ENCODE measurements at places on chromosomes 1 and 21.
A peak's percentile ranks its signal among the peaks of the same experiment; 100 is the strongest.

DNA sequence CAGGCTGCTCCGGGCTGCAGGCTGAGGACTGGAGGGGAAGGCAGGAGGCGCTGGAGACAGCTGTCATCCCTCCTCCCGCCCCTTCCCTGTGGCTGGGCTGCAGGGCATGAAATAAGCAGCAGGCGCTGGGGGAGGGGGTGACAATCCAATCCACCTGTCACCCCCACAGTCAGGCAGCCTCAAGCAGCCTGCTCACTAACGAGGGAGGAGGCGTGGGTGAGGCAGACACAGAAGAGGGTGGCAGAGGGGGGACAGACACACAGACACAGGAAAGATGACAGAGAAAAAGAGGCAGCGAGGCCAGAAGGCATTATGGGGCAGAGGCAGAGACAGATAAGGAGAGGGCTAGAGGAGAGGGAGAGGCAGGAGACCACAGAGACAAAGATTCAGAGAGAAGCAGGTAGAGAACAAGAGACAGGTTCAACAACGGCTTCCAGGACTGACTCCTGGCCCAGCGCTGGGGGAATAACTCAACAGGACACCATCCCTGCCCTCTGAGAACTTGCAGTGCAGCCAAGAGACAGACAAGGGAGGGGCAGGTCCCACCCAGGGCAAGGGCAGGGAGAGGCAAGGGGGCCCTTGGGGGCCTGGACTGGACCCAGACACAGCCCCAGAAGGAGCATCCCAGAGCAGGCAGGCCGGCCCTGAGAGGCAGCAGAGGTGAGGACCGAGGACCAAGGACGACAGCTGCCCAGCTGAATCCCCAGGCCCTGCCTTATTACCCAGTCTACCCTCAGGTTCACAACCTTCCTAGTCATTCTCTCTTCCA is 11.2 kb downstream of the MEF2D start:
- no peak for DNase-seq

- no peak for DNase-seq
Measured at GRCh38 chr1:158931055-158931737, at the start of gene PYHIN1. PYHIN1 (plus strand) TSS chr1:158931552; CDS start chr1:158936911, 5,359 bp downstream.

DNA sequence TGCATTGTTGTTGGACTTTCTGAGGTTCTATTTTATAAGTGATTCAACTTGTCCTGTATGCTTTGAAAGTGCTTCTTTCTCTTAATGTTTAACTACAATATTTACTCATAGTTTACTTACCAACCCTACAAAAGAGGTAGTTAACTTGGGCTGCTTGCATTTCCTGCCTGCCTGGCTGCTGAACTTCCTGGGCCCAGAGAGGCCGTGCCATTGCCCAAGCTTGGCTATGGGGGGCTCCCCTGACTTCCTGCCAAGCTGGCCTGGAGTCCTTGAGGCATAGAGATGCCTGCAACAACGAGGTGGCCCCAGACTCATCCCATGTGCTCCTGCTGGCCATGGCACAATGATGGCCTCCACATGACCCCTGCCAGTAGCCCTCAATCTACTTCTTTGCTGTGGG is 361.6 kb upstream of the PLD5 start:
- DNase-seq = no peak

- no peak for DNase-seq
Measured at GRCh38 chr1:21469581-21469980, 29.6 kb downstream of the NBPF3 start.

- DNase-seq = no peak
Measured at GRCh38 chr1:158686111-158687009, at the start of gene SPTA1. SPTA1 (minus strand) TSS chr1:158686715; CDS start chr1:158686517, 198 bp downstream.

- no peak for DNase-seq
Measured at GRCh38 chr1:54137534-54138061, 15.2 kb downstream of the CDCP2 start.

- no peak for DNase-seq
Measured at GRCh38 chr1:12275370-12275769, 45.5 kb downstream of the VPS13D start.

DNA sequence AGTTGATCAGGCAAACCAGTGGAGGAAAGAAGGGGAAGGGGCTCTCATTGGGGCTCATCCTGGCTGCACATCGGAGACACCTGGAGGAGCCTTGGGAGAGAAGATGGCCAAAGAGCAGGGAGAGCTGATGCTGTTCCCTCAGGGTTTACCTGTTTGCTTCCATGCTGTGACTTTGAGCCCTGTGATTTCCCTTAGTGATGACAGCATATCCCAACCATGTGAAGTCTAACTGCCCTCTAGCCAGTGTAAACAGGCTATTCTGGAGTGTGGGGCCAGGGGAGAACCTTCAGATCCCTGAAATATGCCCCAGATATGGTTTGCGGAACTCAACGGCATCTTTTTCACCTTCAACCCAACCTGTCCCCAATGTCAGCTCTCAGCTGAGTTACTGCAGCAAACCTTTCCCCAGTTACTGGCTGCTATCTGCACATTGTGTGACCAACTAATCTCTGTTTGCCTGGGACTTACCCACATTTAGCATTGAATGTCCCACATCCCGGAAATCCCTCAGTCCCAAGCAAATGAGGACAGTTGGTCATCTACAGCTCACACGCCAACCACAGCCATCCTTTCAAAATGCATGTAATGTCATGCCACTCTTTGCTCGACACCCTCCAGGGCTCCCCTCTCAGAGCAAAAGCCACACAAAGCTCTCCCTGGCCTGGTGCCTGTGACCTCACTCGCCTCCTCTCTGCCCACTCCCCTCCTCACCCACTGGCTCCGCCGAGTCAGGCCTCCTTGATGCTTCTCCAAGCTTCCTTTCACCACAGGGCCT is 242.3 kb downstream of the KCNJ6 start:
- DNase-seq = no peak

DNA sequence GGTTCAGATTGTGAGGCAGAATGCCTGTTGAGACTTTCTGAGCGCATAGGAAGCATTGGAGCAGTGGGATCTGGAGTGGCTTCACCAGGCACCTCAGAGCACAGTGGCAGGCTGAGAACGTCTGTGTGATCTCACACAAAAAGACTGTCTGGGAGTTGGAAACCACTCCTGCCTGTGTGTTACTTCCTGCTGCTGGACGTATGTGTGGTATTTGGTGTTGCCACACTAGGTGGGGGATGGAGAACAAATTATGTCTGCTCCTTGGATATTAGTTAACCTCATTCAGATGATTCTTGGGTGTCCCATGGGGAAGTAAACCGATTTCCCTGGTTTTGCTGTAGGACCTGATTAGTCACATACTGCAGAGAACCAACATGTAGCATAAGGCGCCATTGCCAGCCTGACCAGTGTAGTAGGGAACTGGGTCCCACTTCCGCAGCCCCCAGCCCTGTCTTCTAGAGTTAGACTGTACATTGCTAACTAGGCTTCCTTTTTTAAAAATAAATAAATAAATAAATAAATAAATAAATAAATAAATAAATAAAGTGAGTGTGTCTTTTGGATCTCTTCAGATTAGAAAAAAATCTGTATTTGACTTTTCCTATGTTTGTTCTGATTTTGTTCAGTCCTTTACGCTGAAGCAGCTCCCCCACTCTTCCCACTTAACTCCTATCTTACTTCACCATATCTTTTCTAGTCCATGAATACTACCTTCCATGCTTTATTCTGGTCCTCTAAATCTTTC is 26.9 kb downstream of the UCK2 start:
- DNase-seq = peak; percentile 52

DNA sequence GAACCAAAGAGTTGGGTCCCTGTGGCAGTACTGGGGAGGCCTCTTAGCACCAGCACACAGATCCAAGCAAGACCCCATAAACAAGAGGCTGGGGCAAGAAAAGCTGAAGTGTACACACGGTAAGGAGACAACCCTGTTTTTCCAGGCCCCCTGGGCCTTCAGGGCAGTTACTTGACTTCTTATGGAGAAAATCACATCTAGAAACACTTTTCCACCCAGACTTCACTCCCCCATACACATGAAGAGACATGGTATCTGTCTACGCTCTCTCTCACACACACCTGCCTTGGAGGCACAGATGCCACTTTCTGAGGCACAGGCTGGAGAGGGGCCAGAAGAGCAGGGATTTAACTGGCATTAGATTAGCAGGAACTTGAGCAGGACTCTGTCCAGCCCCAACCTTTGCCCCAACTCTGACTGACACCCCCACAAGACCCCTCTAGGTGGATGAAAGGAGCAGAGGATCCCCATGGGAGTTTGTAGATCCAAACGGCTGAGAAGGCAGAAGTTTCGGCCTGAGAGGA is 2.2 kb downstream of the CERS2 start:
- no peak for DNase-seq

DNA sequence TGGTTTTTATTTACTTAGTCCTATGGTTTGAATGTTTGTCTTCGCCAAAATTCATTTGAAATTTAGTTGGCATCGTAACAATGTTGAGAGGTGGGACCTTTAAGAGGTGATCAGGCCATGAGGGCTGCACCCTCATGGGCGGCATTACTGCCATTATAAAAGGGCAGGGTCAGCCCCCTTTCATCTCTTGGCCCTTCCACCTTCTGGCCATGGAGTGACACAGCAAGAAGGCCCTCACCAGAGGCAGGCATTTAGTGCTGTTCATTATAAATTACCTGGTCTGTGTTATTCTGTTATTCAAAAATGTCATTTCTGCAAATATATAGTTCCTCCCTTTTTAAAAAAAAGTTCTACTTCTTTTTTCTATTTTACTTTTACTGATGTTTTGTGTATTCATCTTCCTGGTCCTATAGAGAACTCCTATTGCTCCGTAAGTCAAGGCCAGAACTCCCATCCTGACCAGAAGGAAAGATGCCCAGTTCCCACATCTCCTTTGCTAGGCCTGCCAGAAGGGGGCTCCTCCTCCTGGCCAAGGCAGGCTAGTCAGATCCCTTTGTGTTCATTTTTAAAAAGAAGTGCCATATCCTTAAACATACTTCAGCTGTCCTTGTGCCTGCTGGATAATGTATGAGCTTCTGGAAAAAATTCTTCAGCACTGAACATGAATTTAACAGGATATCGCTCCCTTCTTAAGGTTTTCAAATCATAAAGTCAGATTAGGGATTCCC is 10.0 kb upstream of the LBR start:
- no peak for DNase-seq

- DNase-seq = peak; percentile 46
Measured at GRCh38 chr1:41122851-41123518, 101.5 kb upstream of the SLFNL1 start.

- no peak for DNase-seq
Measured at GRCh38 chr21:24110846-24111245, 1496.4 kb downstream of the MRPL39 start.

Data from epithelial cell of prostate (primary cell).